ENCODE measurements at places on chromosomes 4 and X.

- DNase-seq = no peak
Measured at GRCh38 chrX:50430917-50431575, 39.6 kb downstream of the DGKK start.

DNA sequence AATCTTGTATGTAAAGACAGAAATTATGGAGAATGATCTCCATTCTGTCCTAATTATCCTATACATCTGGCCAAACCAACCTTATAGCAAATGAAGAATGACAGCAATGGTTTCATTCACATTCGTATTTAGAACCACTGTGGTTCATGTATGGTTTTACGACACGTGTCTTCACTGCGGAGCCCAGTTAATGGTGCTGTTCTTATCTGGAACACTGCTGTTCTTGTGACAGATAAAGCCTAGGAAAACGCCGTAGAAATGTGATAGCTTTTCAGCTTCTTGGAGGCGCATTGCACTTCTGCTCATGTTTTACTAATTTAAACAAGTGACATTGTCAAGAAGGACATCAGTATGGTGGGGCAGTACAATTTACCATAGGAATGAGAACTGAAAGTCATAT lies 2266.4 kb upstream of the TENM3 start:
- no peak for DNase-seq

GRCh38 chr4:68451246-68452211 lies 4.3 kb downstream of the TMPRSS11E start:
- no peak for DNase-seq

- no peak for DNase-seq
Measured at GRCh38 chr4:134777606-134778005, 576.0 kb upstream of the PABPC4L start.

GRCh38 chrX:110944311-110944750 lies 148.7 kb upstream of the CHRDL1 start:
- DNase-seq = no peak

DNA sequence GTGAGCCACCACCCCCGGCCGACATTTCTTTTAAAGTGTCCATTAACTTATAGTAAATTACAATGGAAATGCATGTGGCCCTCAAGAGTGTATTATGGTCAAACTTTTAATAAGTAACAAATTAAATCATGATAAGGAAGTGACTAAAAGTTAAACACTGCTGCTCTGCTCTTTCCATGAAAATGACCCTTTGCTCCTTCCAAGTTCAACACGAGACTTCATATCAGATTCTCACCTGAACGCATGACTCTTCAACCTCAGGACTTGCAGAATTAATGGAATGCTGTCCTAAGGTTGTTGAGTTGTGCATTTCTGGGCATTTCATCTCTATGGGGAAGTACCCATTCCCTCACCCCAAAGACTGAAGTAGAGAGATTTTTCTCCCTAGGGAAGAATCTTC lies 27.1 kb downstream of the AWAT2 start:
- no peak for DNase-seq

- DNase-seq = no peak
Measured at GRCh38 chr4:144203155-144203554, 62.6 kb upstream of the GYPA start.

DNA sequence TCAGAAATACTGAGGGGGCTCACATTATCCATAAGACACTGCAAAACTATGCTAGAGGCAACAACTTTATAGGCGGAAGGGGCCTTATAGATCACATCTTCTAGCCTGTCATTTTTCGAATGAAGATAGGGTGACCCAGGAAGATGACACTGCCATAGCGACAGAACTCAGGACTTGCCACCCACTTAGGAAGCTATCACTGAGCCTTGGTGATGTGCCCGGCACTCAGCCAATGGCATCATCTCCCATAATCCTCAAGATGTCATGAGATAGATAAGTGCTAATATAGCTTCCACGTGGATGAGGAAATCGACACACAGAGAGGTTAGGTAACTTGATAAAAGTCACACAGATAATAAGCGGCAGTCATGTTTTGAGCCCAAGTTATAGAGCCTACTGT lies 346.6 kb downstream of the DHX15 start:
- DNase-seq = no peak

- no peak for DNase-seq
Measured at GRCh38 chr4:88489100-88489761, 32.3 kb downstream of the HERC5 start.

- DNase-seq = no peak
Measured at GRCh38 chrX:31228415-31228832, 156.6 kb upstream of the FTHL17 start.

DNA sequence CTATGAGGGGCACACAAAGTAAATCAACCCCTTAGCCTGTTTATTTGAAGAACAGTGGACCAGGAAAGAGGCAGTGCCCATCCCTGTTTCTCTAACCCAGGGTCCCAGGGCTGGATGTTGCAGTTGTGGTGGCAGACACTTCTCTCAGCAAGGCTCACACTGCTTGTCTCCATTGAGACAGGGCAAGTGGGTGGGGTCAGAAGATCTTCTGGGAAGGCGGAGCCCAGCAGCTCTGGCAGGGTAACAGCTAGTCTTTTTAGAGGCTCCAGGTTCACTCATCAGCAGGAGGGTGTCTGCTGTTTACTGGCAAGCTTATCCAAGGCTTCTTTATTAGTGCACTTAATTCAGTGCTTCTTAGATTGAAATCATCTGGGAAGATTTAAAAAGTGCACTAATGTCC lies 659.8 kb upstream of the DIPK2B start:
- DNase-seq = no peak

DNA sequence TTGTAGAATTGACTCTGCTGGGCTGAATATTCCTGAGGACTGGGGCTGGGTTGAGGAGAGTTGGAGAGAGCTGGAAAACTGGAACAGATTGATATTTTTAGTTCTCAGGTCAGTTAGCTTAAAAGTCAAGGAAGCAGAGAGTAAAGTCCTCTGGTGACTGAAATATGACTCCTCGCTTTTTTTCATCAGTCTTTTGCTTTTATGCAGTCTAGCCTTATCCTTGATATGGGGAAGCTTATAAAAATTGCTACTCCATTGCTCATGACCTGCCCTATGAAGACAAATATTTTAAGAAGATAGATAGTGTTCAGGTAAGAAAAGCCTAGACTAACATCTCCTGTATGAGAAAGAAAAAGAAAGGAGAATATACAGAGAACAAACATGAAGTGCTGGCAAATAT lies 152.7 kb downstream of the C4orf33 start:
- DNase-seq = no peak

DNA sequence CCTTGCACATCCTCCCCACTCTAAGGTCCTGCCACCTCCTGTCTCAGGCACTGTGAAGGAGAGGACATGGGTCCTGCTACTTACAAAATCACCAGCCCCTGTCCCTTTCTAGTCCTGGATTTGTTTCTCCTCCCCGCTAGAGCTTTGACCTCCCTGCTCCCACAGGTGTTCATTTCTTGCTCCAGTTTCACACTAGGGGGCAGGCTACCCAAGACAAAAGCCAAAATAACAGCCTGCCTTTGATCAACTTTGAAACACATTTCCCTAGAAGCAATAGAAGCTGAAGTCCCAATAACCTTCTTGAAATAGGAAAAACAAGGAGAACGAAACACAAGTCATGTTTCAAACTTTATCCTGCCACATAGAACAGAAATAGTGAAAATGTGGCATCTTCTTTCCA lies 164.4 kb downstream of the QDPR start:
- DNase-seq = no peak

- DNase-seq = no peak
Measured at GRCh38 chrX:29952016-29952415, 263.3 kb upstream of the MAGEB2 start.

GRCh38 chr4:148435654-148436406 lies 6.4 kb downstream of the NR3C2 start:
- no peak for DNase-seq

GRCh38 chr4:76610751-76611547 lies 175.9 kb downstream of the SHROOM3 start:
- DNase-seq = no peak

GRCh38 chr4:185421366-185422124 lies 4.2 kb downstream of the UFSP2 start:
- no peak for DNase-seq

DNA sequence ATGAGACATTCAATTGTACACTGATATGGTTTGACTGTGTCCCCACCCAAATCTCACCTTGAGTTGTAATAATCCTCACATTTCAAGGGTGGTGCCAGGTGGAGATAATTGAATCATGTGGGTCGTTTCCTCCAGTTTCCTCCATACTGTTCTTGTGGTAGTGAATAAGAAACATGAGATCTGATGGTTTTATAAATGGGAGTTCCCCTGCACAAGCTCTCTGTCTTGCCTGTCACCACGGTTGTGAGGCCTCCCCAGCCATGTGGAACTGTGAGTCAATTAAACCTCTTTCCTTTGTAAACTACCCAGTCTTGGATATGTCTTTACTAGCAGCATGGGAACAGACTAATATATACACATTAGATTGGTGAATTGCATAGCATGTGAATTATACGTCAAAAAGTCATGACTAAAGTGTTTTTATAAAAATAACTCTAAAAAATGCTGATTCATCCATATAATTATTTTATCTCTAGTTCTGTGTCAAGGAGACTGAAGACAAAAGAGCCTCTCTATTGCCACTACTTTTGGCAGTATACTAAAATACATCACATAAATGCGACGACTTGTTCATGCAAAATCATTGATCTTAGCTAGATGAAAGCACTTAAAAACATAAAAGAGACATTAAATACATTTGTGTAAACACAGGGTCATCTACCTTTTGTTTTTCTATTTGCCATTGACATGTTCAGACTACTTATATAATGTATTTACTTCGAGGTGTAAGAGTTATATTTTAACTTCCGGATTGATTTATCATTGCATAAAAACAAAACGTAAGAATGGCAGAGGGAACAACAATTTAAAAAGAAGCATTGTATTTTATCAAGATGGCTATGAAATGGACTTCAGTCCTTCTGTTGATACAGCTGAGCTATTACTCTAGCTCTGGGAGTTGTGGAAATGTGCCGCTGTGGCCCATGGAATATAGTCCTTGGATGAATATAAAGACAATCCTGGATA lies 50.1 kb downstream of the YTHDC1 start:
- no peak for DNase-seq

DNA sequence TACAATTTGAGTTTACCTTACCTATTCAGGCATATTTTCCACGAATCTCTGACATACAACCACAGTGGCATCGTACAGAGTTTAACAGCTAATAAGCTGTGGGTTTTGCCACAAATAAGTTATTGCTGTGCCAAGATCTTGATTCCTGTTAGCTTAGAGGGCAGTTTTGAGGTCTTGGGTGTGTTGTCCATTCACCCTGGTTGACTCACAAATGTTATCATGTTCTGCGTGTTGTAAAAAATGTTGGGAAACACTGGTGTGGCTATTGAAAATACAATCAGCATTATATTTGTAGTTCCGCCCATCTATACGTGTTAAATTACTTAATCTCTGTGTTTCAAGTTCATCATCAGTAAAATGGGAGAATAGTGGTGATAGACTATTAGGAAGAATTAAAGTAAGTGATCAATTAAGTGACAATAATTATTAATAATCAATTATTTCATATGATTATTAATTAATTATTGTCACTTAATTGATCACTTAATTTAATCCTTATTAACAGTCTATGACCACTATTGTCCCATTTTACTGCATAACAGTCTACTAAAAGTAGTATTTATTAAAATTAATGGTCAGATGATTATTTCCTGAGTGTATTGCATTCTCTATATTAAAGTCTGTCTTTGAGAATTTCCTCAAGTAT lies 96.3 kb downstream of the TMA16 start:
- DNase-seq = no peak

GRCh38 chrX:68533656-68534055 lies 34.8 kb downstream of the YIPF6 start:
- DNase-seq = no peak

GRCh38 chrX:122856205-122856604 lies 327.9 kb upstream of the GRIA3 start:
- DNase-seq = no peak

- no peak for DNase-seq
Measured at GRCh38 chrX:109347632-109348031, 134.3 kb downstream of the GUCY2F start.

DNA sequence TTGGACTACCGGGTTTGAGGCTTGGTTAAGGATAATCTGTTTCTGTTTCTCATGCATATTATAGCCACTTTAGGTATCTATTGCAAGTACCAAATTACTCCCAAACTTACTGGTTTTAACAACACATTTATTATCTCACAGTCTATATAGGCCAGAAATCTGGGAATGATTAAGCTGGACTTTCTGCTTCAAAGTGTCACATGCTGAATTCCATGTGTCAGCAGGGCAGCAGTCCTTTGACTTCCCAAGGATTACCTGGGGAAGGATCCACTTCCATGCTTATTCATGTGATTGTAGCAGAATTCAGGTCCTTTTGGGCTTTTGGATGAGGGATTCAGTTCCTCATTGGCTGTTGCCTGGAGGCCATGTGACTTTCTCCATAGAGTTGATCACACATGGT lies 349.0 kb upstream of the TRAM1L1 start:
- DNase-seq = no peak
